Memory B cell (primary cell): ENCODE measurements at places on chromosomes 1 and 21.

- no peaks in the 10 kb centered on the region for H3K36me3 ChIP-seq
- peaks cover 7% of the 10 kb centered on the region for H3K4me1 ChIP-seq
- DNase-seq = no peak
- no peak overlapping the region for H3K4me3 ChIP-seq
These were observed 10.4 kb upstream of the GJA8 start for GRCh38 chr1:147892216-147892615.

DNA sequence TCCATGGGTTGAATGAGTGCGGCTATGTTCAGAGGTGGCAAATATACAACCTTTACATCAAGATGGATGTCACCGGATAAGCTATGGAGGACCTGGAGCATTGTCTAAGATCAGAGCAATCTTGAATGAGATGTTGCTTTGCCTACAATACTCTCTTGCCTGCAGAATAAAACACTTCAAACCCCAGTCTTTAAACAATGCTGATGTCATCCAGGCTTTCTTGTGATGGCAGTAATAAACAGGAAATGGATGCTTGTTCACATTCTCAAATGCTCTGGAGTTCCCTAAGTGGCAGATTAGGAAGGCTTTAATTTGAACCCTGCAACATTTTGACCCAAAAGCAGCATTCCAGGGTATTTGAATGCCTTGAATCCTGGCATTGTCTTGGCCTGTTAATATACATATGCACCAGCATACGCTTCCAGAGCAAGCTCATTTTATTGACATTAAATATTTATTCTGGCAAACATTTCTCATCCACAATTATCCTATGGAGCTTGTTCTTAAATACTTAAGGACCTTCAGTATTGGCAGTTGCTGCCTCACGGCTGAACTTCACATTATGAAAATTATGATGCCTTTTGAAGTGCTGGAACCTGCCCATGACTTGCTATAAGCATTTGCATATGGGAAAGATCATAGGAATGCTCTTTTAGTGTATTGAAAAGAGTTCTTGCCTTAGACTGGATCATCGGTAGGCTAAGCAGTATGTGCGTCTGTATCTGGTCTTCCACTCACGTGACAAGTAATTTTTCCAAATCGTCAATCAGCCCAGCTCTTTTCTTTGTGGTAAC lies 422.7 kb downstream of the SIPA1L2 start:
- H3K36me3 ChIP-seq = no peaks in the 10 kb centered on the region
- H3K4me3 ChIP-seq = no peak overlapping the region
- no peaks in the 10 kb centered on the region for H3K27me3 ChIP-seq
- no peak overlapping the region for H3K27ac ChIP-seq
- no peaks in the 10 kb centered on the region for H3K4me1 ChIP-seq

DNA sequence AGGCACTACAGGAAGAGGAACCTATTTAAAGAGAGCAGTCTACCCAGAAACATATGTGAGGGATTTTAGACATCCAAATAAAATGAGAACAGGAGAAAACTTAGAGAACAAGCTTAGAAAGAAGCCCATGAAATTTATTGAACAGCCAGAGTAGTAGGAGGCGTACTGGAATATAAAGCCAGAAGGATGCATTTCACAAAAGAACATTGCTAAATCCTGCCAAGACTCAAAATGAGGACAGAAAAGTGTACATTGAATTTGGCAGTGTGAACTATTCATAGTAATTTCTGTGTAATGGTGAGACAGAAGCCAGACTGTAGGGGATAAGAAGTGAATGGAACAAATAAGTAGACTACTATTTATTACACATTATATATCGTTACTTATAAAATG lies 22.5 kb downstream of the CEPT1 start:
- peak overlapping the region; percentile 77 for H3K27ac ChIP-seq
- H3K27me3 ChIP-seq = no peaks in the 10 kb centered on the region
- H3K4me3 ChIP-seq = no peak overlapping the region
- peaks cover 34% of the 10 kb centered on the region for H3K36me3 ChIP-seq
- peaks cover 29% of the 10 kb centered on the region for H3K4me1 ChIP-seq

DNA sequence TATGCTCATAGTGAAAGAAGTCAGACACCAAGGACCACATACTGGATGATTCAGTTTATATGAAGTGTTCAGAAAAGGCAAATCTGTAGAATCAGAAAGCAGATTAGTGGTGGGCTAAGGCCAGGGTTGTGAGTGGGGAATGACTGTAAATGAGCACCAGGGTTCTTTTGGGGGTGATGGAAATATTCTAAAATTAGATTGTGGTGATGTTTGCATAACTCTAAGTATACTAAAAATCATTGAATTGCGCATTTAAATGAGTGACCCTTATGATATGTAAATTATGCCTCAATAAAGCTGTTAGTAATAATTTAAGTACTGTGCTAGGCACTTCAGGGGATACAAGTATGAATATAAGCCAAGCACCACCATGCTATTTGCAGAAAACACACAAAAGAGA lies 256.3 kb downstream of the TPR start:
- H3K27me3 ChIP-seq = peaks cover 2% of the 10 kb centered on the region
- H3K27ac ChIP-seq = no peak overlapping the region
- peaks cover 2% of the 10 kb centered on the region for H3K4me1 ChIP-seq
- no peak for DNase-seq

- no peaks in the 10 kb centered on the region for H3K27me3 ChIP-seq
- no peak overlapping the region for H3K27ac ChIP-seq
- H3K4me1 ChIP-seq = peaks cover 17% of the 10 kb centered on the region
- H3K4me3 ChIP-seq = no peak overlapping the region
- no peaks in the 10 kb centered on the region for H3K36me3 ChIP-seq
These were observed 32.0 kb upstream of the EPS15 start for GRCh38 chr1:51551081-51551480.

GRCh38 chr21:37783016-37783415 lies 133.2 kb downstream of the KCNJ6 start:
- no peak for DNase-seq
- H3K27ac ChIP-seq = no peak overlapping the region
- H3K27me3 ChIP-seq = peaks cover 8% of the 10 kb centered on the region
- no peak overlapping the region for H3K4me3 ChIP-seq
- H3K36me3 ChIP-seq = peaks cover 1% of the 10 kb centered on the region

DNA sequence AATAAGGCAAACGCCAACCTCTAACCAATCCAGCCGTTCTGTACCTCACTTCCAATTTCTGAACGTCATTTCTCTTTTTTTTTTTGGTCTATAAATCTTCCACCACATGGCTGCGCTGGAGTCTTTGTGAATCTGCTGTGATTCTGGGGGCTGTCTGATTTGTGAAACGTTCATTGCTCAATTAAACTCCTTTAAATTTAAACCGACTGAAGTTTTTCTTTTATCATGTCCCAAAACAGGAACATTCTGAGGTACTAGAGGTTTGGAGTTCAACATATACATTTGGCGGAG lies 65.5 kb upstream of the BACH1 start:
- H3K4me3 ChIP-seq = peak overlapping the region; percentile 51
- H3K27ac ChIP-seq = peak overlapping the region; percentile 96
- H3K36me3 ChIP-seq = no peaks in the 10 kb centered on the region
- no peak for DNase-seq

DNA sequence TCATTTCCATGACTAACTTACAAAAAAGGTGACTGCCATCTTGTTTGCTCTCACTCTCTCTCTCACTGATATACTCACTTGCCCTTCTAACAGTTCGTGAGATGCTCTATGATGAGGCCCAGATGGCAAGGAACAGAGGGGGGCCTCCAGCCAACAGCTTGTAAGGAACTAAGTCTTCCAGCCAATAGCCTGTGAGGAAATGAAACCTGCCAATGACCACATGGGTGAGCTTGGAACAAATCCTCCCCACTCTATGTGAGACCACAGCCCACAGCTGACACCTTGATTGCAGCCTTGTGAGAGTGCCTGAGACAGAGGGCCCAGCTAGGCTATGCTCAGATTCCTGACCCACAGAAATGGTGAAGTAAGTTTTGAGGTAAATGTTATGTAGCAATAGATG lies 153.7 kb downstream of the HHIPL2 start:
- H3K36me3 ChIP-seq = no peaks in the 10 kb centered on the region
- no peak for DNase-seq
- H3K4me3 ChIP-seq = no peak overlapping the region

GRCh38 chr1:194362327-194362726 lies 1175.9 kb upstream of the B3GALT2 start:
- no peak overlapping the region for H3K27ac ChIP-seq
- peaks cover 2% of the 10 kb centered on the region for H3K27me3 ChIP-seq
- DNase-seq = no peak
- no peaks in the 10 kb centered on the region for H3K36me3 ChIP-seq
- no peaks in the 10 kb centered on the region for H3K4me1 ChIP-seq
- no peak overlapping the region for H3K4me3 ChIP-seq

GRCh38 chr1:33753087-33753856 lies 110.6 kb upstream of the HMGB4 start:
- H3K27me3 ChIP-seq = peaks cover 2% of the 10 kb centered on the region
- no peak overlapping the region for H3K4me3 ChIP-seq
- no peak for DNase-seq
- no peaks in the 10 kb centered on the region for H3K36me3 ChIP-seq

- H3K27ac ChIP-seq = no peak overlapping the region
- H3K4me1 ChIP-seq = peaks cover 12% of the 10 kb centered on the region
- peaks cover 30% of the 10 kb centered on the region for H3K27me3 ChIP-seq
- no peak overlapping the region for H3K4me3 ChIP-seq
- DNase-seq = no peak
These were observed 1.4 kb upstream of the EPHB2 start for GRCh38 chr1:22709227-22709626.

DNA sequence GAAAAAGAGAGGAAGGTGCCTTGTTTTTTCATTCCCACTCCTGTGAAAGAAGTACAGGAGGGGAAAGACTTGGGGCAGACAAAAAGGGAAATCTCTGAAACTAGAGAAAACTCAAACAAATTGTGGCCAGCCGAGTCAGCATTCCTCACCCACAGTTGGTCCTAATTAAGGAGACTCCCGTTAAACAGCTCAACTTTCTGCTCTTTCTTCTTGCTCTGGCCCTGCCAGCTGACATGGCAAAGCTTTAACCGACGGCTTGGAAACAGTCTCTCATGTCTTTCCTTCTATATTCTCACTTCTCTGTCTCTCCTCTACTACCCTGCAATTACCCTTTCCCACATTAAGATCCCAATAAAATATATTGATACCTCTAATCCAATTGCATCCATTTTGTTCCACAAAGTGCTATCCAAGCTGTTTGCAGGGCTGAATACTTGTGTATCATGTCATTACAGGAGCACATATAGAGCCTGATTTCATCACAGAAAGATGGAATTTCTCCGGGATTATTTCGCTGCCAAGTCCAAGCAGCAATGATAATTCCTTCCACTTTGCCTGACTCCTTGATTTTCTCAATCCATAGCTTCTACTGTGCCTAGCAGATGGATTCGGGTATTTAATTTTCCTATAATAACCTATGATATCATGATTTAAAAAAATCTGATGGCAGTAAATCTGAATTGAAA lies 65.4 kb upstream of the IPO9 start:
- H3K27ac ChIP-seq = no peak overlapping the region
- H3K36me3 ChIP-seq = peaks cover 1% of the 10 kb centered on the region
- DNase-seq = no peak
- H3K4me1 ChIP-seq = peaks cover 2% of the 10 kb centered on the region
- H3K4me3 ChIP-seq = no peak overlapping the region

DNA sequence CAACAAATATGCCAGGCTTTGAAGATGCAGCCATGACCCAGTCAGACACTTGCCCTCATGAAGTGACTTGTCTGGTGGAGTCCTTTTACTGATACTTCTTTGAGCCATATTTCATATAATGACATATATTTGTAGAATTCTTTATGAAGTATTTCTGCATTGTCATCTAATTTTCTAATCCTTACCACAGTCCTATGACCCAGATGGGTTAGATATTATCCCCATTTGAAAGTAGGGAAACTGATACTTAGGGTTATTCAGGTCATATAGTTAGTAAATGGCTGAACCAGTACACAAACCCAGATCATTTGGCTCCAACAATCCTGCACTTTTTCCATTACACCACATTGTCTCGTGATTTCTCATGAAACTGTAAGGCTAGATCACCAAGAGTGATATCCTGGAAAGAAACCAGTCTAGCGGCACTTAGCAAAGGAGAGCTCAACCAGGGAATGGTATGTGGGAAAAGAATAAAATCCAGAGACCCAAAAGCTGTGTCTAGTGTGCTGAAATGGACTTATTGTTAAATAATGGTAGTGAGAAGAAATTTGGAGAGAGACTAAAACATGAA lies 49.6 kb downstream of the ZFYVE9 start:
- H3K4me1 ChIP-seq = no peaks in the 10 kb centered on the region
- H3K4me3 ChIP-seq = no peak overlapping the region
- H3K27me3 ChIP-seq = peaks cover 4% of the 10 kb centered on the region
- H3K27ac ChIP-seq = no peak overlapping the region

GRCh38 chr1:19151537-19151936 lies 58.5 kb downstream of the UBR4 start:
- no peak overlapping the region for H3K27ac ChIP-seq
- no peaks in the 10 kb centered on the region for H3K27me3 ChIP-seq
- no peak for DNase-seq
- H3K4me1 ChIP-seq = no peaks in the 10 kb centered on the region
- H3K4me3 ChIP-seq = no peak overlapping the region

- H3K36me3 ChIP-seq = no peaks in the 10 kb centered on the region
- no peaks in the 10 kb centered on the region for H3K27me3 ChIP-seq
- DNase-seq = no peak
- no peak overlapping the region for H3K4me3 ChIP-seq
- no peak overlapping the region for H3K27ac ChIP-seq
- peaks cover 2% of the 10 kb centered on the region for H3K4me1 ChIP-seq
These were observed 575.5 kb downstream of the MRPL39 start for GRCh38 chr21:25031750-25032149.

DNA sequence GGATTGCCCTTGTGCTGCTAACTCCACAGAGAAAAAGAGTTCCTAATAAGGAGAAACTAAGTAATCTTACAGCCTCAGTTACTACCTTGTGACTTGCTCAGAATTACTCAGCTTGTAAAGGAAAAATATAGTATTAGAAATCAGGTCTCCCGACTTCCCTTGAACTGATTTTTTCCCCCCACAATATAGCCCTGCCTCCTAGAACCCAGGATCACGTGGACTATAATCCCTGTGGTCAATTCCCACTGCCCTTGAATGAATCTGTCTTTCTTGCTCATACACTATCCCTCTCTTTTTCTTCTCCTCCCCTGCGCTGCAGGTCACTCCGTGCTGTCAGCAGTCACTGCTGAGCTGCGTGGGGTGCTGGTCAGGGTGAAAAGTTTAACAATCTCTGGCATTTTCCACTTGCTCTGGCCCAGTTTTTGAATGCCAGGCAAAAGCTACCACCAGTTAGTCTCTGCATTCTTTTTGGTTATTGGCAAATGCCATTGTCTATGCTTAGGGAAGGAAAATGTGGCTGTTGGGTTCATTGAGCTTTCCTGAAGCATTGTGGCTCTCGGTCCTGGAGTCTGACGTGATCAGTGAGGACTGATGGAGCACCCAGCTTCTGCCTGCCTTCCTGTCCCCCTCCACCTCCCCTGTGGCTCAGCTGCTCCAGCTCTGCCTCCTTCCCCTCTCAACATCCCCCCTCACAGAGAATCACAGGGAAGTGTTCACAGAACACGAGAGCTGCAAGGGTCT lies 1.9 kb upstream of the MYOC start:
- peaks cover 7% of the 10 kb centered on the region for H3K4me1 ChIP-seq
- peaks cover 26% of the 10 kb centered on the region for H3K27me3 ChIP-seq
- no peak overlapping the region for H3K27ac ChIP-seq
- no peaks in the 10 kb centered on the region for H3K36me3 ChIP-seq

- H3K27me3 ChIP-seq = no peaks in the 10 kb centered on the region
- no peaks in the 10 kb centered on the region for H3K36me3 ChIP-seq
- H3K4me3 ChIP-seq = no peak overlapping the region
These were observed 41.8 kb upstream of the CAMTA1 start for GRCh38 chr1:6743189-6744101.
